ENCODE measurements at places on chromosomes 11 and 22.

GRCh38 chr11:70901951-70902521, 350.3 kb downstream of the SHANK2 start:
- DNase-seq = no peak

DNA sequence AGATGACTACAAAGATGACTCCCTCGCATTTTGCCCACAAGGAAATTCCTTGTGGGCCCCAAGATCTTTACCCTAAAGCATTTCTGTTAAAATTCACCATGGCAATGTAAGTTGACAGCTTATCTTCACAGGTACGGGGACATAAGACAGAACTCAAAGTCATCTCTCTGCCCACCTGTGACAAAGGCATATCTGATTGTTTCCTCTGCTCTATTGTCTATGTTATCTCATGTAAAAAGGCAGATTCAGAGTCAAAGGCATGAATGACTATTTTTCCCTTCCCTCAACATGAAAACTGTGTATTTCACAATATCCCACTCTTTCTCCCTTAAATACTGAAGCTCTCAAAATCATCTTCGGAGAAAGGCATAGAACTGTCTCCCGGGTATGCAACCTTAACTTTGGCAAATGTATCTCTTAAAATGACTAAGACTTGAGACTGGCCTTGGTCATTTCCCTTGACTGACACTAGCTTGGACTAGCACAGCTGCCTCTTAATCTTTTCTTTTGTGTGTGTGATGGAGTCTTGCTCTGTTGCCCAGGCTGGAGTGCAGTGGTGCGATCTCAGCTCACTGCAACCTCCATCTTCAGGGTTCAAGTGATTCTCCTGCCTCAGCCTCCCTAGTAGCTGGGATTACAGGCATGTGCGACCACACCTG, 103.2 kb downstream of the MICAL3 start:
- no peak for DNase-seq

DNA sequence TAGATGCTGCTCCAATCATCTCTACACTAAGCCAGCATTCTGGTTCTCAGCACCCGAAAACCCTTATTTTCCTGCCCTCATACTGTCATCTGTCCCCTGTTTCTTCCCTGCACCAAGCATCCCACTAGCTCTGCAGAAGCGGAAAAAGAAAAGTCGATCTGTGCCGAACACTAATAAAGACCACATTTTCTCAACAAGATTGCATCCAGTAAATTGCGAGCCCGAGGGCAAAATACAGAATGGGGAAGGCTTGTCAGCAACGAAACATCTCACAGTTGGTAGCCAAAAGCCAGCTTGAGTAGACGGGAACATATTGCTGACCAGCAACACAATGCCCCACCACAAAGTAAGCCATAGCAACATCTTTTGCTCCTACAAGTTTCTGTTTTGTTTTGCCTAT, 227.4 kb downstream of the CADM1 start:
- DNase-seq = no peak

- no peak for DNase-seq
These were observed 31.5 kb downstream of the ARVCF start for GRCh38 chr22:19984851-19985811.

- DNase-seq = no peak
These were observed 37.3 kb downstream of the RRP8 start for GRCh38 chr11:6565988-6566703.

GRCh38 chr11:114211444-114212121, 84.6 kb upstream of the NNMT start:
- no peak for DNase-seq

- no peak for DNase-seq
These were observed 16.8 kb downstream of the NUCB2 start for GRCh38 chr11:17293311-17293710.

DNA sequence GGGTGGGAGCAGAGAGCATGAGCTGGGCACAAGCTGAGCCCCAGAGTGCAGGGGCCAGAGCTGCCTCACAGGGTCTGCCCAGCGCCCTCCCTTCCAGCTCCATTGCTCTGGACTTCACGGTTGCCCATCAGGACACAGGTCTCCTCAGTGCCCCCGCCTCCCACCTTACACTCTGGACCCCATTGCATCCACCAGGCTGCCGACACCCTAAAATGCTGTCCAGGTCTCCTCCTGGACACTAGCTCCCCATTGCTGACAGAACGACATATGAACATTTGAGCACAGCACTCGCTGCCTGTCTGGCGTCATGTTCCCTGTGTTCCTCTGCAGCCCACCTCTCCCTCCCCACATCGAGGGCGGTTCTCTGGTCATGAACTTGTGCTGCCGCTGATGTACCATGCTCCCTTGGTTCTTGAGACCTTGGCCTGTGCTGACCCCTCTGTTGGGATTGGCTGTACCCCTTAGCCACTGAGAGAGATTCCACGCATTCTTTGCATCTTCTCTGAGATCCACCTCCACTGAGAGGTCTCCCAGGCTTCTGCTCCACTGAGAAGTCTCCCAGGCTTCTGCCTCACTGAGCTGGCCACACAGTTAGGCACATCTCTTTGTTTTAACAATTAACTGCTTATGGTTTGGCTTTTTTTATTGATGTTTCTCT, 34.2 kb upstream of the NECTIN1 start:
- DNase-seq = no peak

DNA sequence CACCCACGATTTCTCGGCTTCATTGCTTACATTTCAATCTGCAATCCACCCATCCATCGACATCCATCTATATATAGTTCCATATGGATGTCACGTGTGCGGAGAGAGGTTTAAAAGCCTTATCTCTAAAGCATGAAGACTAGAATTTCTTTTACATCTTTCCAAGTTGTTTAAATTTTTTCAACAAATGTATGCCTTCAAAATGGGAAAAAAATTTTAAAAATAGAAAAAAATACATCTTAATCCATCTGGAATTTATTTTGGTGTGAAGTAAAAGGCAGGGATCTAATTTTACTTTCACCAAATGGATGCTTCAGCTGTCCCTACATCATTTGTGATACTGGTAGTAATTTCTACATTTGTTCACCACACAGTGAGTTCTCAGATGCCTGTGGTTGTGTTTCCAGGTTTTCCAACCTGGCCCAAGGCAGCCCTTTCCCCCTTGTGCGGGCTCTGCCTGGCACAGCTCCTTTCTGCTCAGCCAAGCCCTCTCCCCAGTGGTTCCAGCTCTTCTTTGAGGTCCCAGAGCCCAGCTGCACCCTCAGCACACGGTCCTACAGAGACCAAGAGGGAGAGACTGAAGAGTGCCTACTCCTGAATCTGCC, 37.6 kb upstream of the KLHL35 start:
- DNase-seq = no peak

GRCh38 chr11:70843906-70844305, 408.5 kb downstream of the SHANK2 start:
- no peak for DNase-seq

- no peak for DNase-seq
These were observed 45.2 kb downstream of the SERGEF start for GRCh38 chr11:17967661-17968060.

- no peak for DNase-seq
These were observed 95.5 kb upstream of the TMEM45B start for GRCh38 chr11:129720156-129720555.

GRCh38 chr11:119903821-119904220, 174.8 kb upstream of the NECTIN1 start:
- DNase-seq = no peak

- no peak for DNase-seq
These were observed 26.1 kb downstream of the SERGEF start for GRCh38 chr11:17986711-17987220.

GRCh38 chr11:94519478-94520084, 7.3 kb downstream of the C11orf97 start:
- DNase-seq = no peak

DNA sequence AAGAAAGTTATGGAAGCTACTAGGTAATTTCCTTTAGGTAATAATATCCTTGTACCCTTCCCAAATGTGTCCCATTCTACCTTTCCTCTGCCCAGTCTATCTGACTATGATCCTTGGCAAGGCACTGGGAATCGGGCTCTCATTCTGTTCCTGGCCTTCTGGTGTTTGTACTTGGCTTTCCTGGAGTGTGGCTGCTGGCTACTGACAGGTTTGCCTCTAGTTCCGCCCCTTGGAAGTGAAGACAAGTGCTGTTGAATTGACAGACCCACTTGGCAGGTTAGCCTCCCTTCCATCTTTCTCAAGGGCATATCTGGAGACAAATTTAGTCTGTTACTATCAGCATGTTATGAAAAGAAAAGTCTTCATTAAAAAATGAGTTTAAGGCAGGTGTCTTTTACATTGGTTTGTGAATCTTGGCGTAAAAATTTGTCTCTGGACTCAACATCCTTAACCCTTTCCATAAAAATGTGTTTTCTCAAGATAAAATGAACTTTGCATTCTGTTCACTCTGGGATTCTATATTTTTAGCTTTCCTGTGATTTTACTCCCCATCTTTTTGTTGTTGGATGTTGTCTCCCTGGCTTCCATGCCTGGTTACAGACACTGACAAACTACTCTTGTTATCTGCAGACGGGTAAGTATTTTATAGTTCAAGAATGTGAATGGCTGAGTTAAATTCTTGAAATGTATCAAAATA, 287.4 kb upstream of the PDGFD start:
- DNase-seq = no peak

DNA sequence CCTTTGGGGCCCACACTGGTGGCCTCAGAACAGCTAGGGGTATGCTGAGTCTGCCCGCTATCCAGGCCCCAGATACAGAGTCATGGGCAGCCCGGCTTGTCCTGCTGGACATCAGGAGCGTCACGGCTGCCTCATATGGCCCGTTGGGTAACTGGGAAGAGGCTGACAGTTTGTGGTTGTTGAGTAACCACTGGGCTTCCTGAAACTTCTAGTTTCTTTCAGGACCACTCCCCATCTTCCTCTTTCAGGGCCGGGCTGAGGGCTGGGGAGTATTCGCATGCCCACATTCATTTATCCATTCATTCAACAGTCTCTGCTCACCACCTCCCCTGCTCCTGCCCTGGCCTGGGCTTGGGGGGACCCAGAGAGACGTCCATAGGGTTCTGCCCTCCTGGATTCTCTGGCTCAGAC, 13.4 kb upstream of the P2RY2 start:
- peak; percentile 21 for DNase-seq

- DNase-seq = no peak
These were observed 7.4 kb downstream of the OR10D3 start for GRCh38 chr11:124190298-124191139.

DNA sequence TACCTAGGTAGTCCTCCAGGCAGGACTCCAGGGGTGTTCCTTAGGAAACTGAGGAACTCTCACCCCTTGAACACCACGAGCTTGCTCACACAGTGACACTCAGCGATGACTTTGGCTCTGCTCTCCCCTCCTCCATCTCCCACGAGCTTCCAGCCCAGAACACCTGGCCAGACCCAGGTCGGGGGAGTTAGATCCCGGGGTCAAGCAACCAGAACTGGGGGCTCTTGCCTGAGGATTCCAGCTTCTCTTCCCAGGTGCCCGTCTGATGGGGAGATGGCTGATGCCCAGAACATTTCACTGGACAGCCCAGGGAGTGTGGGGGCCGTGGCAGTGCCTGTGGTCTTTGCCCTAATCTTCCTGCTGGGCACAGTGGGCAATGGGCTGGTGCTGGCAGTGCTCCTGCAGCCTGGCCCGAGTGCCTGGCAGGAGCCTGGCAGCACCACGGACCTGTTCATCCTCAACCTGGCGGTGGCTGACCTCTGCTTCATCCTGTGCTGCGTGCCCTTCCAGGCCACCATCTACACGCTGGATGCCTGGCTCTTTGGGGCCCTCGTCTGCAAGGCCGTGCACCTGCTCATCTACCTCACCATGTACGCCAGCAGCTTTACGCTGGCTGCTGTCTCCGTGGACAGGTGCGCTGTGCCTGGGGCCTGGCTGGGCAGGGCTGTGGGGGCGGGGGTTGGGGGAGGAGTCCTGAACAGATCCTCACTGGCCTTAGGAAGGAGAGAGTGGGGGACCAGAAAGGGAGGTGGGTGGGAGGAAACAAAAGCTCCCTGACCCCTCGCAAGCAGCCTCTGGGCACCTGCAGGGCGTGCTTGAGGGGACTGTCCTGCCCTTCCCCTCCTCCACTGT, at the start of gene GALR3:
Gene GALR3 (plus strand): TSS at position 249 of the 852 bp plus-strand sequence. CDS start 25 bp downstream, at position 274.
- no peak for DNase-seq

- no peak for DNase-seq
These were observed 72.8 kb downstream of the MED15 start for GRCh38 chr22:20580179-20580578.

GRCh38 chr22:47390026-47390970, 627.8 kb downstream of the TBC1D22A start:
- no peak for DNase-seq

GRCh38 chr22:49347376-49347775, 480.3 kb downstream of the BRD1 start:
- DNase-seq = no peak

- DNase-seq = no peak
These were observed 29.8 kb downstream of the SCUBE1 start for GRCh38 chr22:43313244-43313889.

GRCh38 chr11:31254415-31254814, 115.1 kb downstream of the DCDC1 start:
- DNase-seq = no peak

DNA sequence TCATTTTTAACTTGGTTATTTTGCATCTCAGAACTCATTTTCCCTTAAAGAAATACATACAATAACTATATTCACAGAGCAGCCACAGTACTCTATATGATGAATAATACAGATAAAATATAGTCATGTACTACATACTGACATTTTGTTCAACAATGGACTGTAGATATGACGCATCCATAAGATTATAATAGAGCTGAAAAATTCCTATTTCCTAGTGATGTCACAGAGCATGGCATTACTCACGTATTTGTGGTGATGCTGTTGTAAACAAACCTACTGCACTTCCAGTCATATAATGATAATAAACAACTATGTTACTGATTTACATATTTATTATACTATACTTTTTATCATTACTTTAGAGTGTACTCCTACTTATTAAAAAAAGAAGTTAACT, 38.7 kb downstream of the NARS2 start:
- DNase-seq = no peak

DNA sequence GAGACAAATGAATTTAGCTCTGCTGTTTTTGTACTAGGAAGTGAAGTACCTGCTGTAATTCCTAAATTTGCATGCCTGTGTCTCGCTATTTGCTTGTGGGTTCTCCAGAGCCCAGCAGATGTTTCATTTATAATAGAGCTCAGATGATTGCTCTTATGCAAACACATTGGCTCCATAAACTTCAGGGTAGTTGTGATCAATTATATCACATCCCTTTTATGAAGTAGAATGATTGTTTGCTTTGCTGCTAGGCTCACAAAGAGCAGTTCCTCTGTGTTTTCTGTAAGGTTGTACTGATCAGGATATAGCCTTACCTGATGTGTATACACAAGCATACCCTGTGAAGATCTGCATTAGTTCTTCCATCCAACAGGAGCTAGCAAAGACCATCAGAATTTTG, 64.1 kb downstream of the C11orf87 start:
- DNase-seq = no peak

GRCh38 chr22:29701155-29701999, 18.4 kb upstream of the CABP7 start:
- DNase-seq = peak; percentile 72

GRCh38 chr11:118427707-118428106, 8.6 kb upstream of the KMT2A start:
- DNase-seq = no peak

GRCh38 chr11:97354026-97354425, 964.2 kb downstream of the JRKL start:
- DNase-seq = no peak

- DNase-seq = no peak
These were observed 4.4 kb upstream of the EED start for GRCh38 chr11:86240164-86240563.

GRCh38 chr22:30238136-30238535, 8.4 kb downstream of the LIF start:
- DNase-seq = no peak
